ENCODE measurements at places on chromosomes 6 and 20. TPM values are rescaled to one million over a fixed set of nuclear protein-coding genes. Genes with fewer than 3 reads are reported as not detected.

The TEAD3 gene
- 9.6 TPM for total RNA-seq

The POM121L2 gene
- not detected for total RNA-seq

The TFAP2D gene
- total RNA-seq, result not detected

The DEF6 gene
- total RNA-seq, result 0.51 TPM

The HTR1E gene
- total RNA-seq, result not detected

The CRISP2 gene
- not detected for total RNA-seq

The PPP1R3G gene
- total RNA-seq, result 3.3 TPM

The SGK2 gene
- 0.26 TPM for total RNA-seq

The TCF21 gene
- 8.2 TPM for total RNA-seq

The WFDC9 gene
- not detected for total RNA-seq

Measured in fibroblast of lung (primary cell).